ENCODE measurements at places on chromosomes 12 and 14.

DNA sequence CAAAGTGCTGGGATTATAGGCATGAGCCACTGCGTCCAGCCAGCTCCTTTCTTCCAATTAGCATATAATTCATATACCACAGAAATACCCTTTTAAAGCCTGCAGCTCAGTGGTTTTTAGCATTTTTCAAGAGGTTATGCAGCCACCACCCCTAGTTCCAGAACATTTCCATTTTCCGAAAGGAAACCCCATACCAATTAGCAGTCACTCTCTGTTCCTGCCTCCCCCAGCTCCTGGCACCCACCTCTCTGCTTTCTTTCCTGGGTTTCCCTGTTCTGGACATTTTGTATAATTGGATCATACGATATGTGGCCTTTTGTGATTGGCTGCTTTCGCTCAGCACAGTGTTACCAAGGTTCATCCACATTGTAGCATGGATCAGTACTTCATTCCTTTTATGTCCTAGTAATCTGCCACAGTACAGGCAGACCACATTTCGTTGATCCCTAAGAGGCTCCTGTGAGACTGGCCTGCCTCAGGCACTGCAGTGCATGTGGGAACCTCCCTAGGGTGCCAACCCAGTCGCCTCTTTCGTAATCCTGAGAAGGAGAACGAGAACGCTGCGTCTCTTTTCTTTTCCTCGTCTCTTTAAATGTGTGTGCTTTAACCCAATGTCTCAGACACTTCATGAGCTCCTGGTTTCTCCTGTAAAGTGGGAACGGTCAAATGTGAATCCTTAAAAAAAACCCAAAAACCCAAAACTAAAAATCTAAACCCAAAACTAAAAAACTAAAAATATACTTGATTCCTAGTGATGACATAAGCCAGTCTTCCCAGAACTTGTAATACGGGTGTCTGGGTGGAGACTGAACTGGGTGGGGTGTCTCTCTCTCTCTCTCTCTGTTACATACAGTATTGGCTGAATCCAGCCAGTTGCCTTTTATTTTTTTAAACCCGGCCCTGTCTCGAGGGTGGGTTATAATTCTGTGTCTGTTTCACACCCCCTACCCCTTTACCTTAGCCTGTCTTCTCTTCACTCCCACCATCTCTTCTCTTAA, 14.7 kb downstream of the AACS start:
- no peak for DNase-seq

DNA sequence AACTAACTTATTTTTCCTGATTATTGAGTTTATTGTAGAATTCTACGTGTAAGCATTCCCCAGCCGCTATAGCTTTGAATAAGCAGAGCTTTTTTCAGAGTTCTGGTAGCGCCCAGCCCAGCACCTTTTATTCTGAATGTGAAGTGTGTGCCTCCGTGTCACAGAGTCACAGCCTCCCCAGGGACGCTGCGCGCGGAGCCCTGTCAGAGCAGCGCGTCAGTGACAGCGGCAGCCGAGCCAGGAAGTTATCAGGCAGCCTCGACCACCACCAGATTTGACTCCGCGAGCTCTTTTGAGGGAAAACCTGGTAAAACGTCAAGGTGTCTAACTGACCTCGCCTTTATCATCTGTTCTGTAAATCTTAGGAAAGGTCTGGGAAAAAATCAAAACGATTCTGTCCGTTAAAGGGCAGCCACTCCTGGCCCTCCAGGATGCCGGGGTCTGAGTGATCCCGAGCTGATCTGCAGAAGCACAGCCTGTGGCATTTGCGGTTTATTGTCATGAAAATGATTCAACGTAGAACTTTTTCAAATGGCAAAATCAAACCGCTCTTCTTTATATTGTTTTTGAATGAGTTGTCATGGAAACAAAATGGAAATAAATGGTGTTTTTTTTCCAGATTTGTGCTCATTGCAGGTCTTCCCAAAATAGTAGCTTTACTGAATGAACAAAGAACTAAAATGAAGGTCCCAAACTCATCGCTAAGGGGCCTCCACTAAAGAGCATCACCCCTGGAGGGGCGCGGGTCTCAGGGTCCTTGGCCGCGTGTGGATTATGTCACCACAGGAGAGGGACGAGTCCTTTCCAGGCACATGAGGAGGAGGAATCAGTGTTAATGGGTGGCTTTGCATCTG, 43.1 kb upstream of the MMP17 start:
- no peak for DNase-seq

- DNase-seq: no peak
These were observed 85.0 kb downstream of the IPO8 start for GRCh38 chr12:30610718-30611117.

- no peak for DNase-seq
These were observed 93.0 kb downstream of the KCNH5 start for GRCh38 chr14:62952226-62952625.

DNA sequence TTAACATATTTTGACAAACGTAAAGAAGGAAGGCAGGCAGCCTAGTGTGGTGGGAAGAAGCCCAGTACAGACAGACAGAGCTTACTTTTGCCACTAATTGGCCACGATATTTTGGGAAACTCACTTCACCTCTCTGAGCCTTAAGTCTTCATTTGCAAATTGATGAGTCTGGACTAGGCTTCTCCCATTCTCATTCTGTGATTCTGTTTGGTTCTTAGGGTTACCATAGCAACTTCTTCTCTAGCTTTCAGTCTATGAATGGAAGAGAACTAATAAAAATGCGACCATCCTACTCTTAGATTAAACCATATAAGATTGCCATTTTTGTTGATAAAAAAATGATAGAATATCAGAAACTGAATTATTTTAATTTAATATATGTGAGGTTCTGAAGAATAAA, 210.5 kb downstream of the SNAPC1 start:
- no peak for DNase-seq

DNA sequence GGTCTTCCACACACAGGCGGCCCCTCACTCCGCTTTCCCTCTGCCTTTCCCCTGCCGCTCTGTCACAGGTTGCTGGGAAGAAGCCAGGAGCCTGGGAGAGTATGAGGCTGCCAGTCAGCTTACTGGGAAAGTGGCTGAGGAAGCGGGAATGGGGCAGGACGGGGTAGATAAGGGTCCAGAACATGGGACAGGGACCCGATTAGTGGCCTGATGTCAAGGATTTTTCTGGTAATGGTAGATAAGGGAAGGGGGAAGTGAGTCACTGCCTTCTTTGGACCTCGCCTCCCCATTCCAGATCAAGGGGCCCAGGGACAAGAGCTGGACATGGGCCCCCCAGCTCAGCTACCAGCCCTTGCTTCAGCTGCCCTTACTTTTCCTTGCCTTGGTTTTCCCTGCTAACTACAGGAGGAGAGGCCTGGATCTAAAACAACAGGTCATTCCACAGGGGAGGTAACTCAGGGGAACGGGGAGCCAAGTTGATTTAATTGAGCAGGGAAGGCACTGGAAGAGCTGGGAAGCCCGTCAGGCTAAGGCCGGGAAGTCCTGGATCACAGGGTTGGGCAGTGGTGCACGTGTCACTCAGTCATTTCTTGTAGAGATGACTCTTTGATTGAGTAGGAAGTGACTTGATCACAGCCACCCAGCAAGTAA, 3.5 kb upstream of the LPAR5 start:
- no peak for DNase-seq

DNA sequence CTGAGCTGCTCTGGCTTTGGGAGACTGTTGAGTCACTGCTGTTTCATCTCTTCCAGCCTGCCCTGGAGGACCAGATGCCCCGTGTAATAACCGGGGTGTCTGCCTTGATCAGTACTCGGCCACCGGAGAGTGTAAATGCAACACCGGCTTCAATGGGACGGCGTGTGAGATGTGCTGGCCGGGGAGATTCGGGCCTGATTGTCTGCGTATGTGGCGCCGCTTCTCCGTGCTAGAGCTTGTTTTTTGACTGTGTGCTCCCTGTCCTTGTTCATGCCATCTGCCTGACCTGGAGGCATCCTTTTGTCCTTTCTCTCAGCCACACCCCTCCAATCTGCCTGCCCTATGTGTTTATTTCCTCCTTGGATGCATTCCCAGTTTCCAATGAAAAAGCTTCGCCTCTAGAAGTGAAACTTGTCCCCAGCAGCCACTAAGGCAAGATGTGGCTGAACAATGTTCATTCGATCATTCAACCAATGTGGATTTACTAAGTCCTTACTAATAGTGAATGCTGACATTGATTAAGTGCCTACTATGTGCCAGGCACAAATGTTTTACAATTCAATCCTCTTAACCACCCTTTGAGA, 98.6 kb downstream of the NT5DC3 start:
- DNase-seq: no peak

- DNase-seq: no peak
These were observed 5.2 kb upstream of the TEX22 start for GRCh38 chr14:105393151-105393550.

DNA sequence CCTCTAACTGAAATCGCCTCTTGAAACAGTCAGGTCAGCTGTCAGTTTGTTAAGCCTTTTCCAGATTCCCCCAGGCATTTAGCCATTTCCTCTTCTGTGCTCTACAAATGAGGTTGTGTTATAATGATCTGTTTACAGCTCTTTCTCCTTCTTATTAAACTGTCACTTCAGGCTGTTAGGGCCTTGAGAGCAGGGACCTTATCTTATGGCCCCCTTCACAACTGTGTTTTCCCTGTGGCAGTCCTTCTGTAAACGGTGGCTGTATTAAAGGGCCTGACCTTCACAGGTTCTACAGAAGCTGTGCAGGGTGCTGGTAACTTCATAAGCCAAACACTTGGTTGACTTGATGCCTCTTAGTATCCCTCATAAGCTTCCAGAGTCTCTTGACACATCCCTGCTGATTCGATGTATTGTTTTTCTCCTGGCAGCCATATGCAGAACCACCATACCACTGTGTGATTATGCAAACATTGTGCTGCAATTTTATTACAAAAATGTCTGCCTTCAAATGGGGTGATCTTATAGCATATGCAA, 104.7 kb downstream of the PLEKHA5 start:
- no peak for DNase-seq

GRCh38 chr14:29316936-29317335, 550.3 kb downstream of the FOXG1 start:
- no peak for DNase-seq

DNA sequence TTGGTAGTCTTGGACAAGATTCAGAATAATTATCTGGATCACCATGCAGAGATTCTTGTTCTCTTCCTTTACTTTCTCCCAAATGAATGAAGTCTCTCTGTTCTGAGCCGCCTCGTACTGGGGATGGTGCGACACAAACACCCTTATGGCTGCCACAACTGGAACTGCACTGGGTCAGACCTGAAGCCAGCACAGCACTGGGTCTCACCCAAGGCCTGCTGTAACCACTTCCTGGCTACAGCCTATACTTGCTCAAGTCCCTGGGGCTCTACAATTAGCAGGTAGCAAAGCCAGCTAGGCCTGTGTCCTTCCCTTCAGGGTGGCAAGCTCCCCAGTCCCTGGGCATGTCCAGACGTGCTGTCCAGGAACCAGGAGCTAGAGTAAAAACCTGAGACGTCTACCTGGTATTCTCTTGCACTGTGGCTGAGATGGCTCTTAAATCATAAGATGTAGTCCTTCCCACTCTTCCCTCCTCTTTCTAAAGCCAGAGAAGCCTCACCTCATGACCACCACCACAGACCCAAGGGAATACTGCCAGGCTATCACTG, 27.6 kb downstream of the IFNG start:
- no peak for DNase-seq

- DNase-seq: no peak
These were observed 33.7 kb upstream of the PYGL start for GRCh38 chr14:50977863-50978528.

DNA sequence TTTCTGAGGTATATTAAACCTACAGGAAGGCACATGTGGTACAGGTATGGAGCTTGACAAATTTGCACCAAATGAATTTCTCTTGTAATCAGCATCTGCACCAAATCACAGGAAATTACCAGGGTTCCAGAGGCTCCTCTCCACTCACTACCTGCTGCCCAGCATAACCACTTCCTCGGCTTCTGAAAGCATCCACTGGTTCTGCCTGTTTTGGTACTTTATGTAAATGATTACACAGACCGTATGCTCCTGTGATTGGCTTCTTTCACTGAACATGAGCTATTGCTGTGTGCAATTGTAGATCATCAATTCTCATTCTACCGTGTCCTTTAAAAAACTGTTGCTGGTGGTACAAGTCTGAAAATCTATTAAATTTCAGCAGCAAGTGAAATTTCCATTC, 522.1 kb downstream of the TMEM132D start:
- no peak for DNase-seq

DNA sequence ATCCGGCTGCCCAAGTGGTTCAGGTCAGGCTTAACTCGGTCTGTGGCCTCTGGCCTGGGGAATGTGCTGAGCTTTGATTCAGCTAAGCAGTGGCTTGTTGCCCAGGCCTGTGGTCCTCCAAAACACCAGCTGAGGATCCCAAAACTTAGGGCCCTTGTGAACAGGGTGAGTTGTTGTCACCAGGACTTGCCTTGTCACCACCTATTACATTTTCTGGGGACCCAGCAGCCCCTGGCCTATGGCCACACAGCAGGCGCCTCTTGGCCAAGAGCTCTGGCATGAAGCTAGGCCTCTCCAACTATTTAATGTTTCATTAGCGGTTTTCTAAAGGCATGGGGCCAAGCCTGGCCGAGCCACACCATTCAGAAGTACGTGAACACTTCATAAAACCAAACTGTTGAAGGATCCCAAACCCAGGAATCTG, 343.7 kb downstream of the CACNA1C start:
- no peak for DNase-seq

- no peak for DNase-seq
These were observed at the start of gene GPR84 for GRCh38 chr12:54364413-54364812. Gene GPR84, minus strand, starts transcription at chr12:54364486. Its CDS starts 635 bp downstream, at chr12:54363851.

Data from right renal pelvis (tissue), 4 donors.